ENCODE measurements at places on chromosomes 12 and 14.

GRCh38 chr12:92362785-92363184 is 217.1 kb upstream of the BTG1 start:
- DNase-seq: no peak

DNA sequence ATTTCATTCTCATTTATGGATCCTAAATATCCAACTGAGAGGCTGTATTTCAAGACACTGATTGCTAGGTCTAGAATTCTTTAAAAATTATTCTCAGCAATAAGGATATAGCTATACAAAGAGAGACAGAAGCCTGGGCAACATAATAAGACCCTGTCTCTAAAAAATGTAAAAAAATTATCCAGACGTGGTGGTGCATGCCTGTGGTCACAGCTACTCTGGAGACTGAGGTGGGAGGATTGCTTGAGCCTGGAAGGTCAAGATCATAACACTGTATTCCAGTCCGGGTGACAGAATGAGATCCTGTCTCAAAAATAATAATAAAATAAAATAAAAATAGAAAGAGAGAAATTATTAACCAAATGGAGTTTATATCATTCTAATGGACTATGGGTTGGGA is 20.6 kb upstream of the ARID2 start:
- no peak for DNase-seq

DNA sequence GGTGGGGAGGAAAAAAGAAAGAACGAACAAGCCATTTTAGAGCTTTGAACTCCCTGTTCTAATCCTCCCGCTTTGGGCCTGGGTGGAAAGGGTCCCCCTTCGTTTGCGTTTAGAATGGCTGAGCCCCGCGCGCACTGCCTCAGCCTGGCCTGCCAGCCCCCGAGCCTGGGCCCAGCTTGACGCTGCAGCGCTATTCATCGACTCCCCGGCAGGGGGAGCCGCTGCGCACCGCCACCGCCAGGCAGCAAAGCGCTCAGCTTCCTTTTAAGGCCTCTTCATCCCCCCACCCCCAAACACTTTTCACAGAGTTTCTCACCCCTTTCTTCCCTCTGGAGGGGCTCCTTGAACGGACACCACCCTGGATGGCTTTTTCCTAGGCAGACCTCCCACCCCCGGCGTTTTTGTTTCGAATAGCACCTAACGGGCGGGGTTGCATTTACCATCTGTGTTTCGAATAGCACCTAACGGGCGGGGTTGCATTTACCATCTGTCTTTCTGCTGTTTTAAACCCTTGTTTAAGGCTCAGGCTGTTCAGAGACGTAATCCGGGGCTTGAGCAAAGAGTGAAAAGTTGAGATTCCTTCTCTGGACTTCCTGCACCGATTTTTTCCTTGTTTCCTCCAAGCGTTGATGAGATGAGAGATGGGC is 56.4 kb upstream of the PIWIL1 start:
- DNase-seq: no peak

DNA sequence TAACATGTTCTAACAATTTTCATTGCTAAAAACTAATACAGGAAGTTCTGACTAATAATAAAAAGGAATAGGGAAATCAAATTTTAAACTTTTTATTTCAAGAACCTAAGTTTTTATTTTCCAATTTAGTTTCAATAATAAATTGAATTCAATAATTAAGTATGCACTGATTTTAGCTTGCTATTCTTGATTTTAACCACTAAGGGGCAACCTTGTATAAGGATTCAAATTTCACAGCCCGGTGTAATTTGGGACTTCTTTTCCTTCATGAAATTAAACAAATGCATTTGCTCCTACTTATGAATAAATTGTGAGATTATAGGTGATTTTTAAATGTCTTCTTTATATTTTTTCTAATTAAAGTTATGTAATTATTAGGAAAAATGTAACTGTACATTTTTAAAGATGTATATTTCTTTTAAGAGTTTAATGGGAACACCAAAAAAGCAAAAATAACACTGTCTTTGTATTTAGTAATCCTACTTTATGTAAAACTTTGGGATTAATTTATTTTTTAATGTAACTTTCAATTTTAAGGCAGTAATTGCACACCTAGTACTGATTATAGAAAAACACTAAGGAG is 241.4 kb upstream of the PDZRN4 start:
- DNase-seq: no peak

GRCh38 chr12:79151956-79152355 is 287.4 kb downstream of the SYT1 start:
- DNase-seq: no peak

GRCh38 chr14:37480446-37481290 is 114.4 kb downstream of the FOXA1 start:
- no peak for DNase-seq

- DNase-seq: no peak
Measured at GRCh38 chr12:47408171-47408871, 297.5 kb downstream of the RPAP3 start.

GRCh38 chr14:54584097-54584496 is 17.2 kb downstream of the SAMD4A start:
- DNase-seq: no peak

DNA sequence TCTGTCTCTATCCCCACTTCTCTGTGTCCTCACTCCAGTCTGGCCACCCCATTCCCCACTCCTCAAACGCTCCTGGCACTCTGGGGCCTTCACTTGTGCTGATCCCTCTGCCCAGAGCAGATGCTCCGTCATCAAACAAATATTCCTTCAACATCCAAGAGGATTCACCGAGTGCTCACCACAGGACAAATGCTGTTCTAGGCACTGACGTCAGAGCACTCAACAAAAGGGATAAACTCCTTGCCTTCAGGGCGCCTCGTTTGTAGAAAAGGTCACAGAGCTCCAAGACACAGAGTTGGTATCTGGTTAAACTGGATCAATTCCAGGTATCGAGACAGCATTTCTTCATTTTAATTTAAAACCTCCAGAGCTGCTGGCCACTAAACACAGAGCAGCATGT is 35.3 kb downstream of the PSMC1 start:
- no peak for DNase-seq

DNA sequence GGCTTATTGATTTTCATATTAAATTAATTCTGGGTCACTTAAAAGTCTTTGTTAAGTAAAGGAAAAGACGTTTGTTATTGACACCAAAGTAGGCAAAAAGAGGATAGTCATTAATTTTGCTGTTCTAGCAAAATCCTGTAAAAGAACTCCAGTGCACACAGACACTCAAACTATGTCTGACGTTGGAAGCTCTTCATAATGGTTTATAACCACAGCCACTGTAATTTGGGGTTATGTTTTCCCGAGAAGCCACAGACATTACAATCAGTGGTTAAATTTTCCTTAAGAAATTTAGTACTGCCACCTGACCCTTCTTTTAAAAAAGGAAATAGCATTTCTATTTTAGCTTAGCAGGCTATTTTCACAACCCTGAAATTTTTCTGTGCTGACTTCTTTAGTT is 267.5 kb downstream of the CCDC91 start:
- no peak for DNase-seq

DNA sequence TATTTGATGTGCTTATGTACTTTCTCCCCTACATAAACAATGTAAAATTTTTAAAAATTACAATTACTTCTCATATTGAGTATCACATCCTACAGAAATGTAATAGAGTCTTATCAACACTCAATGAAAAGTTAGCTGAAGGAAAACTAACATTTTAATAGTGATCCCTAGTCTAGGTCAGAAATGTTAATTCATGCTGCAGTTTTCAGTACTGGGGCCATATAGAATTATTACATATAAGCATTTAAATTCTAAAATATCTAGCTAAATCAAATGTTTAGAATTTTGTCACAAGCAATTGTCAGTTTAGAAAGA is 37.8 kb downstream of the SLC6A15 start:
- DNase-seq: no peak

DNA sequence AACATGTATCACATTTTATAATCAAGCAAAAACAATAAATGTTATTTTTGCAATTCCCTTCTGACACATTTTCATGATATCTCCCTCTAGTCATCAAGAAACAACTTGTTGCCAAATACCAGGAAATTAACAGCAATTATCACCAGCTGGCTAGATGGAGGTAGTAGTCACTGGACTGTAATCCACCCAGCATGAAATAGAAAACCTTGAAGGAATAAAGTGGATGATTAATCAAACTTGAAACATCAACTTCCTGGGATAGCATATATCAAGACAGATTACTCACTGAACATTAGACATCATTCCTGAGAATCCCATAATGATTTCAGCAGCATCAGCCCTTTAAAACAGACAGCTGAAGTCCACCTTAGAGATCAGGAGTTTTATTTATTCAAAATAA is 259.0 kb downstream of the CCDC59 start:
- DNase-seq: no peak

Data from stimulated activated CD8-positive, alpha-beta memory T cell treated with anti-CD3 and anti-CD28 coated beads, Interleukin-7, amount 100 ng/mL, for 1 hour (primary cell).